ENCODE measurements at places on chromosomes 2 and 18.

GRCh38 chr2:45869165-45869501 is 217.7 kb downstream of the PRKCE start:
- no peak for DNase-seq

GRCh38 chr18:8609659-8610458 is 622 bp downstream of the RAB12 start:
- peak; percentile 61 for DNase-seq

DNA sequence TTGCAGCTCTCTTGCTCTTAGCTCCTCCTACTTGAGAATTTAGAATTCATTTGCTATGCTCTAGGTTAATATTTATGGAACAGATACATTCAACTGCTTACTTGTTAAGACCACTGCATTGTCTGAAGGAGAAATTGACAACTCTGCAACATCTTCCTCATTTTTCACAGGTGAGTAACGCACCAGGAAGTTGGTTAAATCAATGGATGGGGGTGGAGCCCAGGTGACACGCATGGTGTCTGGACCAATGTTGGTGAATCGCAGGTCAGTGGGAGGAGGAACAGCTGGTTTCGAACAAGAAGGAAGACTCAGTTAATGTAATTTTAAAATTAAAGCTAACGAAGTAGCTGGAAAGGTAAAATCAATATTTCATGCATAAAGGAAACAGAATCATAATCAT is 44.3 kb downstream of the FN1 start:
- no peak for DNase-seq

DNA sequence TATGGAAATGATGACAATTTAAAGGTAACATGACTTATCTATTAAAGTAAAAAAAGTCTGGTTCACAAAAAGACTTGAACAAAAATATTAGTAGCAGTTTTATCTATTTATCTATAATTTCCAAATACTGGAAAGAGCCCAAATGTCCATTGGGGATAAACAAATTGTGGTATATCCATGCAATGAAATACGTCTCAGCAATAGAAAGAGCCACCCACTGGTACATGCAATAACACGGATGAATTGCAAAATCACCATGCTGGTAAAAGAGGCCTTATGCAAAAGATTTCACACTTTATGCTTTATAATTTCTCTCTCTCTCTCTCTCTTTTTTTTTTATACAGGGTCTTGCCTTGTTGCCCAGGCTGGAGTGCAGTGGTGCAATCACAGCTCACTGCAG is 91.4 kb upstream of the ASAP2 start:
- no peak for DNase-seq

- DNase-seq = peak; percentile 12
Observed at GRCh38 chr2:47403609-47404193, 745 bp downstream of the MSH2 start.

DNA sequence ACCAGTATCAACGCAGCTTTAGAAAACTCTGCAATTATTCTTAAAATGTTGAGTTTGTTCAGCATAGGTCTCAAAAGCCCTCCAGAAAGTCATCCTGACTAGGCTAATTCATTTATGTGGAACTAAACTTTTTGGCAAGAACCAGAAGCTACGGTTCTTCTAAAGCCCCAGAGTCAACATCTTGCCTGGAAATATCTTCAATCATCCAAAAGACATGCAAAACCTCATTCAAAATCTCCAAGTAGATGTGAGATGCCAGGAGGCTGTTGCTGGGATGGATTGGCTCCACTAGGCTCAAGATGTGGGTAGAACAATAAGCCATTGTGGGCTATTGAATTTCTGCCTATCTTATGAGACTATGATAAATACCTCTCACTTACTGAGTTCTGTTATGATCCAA is 2.1 kb upstream of the SCG2 start:
- no peak for DNase-seq

GRCh38 chr2:85998071-85998991 is 107.4 kb downstream of the POLR1A start:
- DNase-seq = no peak

DNA sequence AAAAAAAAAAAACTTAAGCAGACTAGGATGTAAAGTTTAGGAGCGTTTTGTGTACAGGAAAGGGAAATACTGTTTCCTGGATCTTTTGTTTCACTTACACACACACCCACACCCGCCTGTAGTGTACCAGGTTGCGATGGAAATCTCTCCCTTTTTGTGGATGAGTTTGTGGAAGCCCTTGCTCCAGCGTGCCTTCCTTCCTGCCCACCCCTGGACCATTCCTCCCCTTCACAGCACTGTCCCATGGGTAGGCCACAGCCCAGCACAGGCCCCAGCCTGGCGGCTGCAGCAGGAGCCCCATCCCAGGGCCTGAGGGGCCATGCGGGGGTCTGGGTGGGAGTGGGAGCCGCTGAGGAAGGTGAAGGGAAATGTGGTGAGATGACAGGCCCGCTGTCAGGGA is 15.1 kb downstream of the MALL start:
- DNase-seq = no peak

- DNase-seq = no peak
Observed at GRCh38 chr2:196130039-196130825, 41.1 kb downstream of the STK17B start.

DNA sequence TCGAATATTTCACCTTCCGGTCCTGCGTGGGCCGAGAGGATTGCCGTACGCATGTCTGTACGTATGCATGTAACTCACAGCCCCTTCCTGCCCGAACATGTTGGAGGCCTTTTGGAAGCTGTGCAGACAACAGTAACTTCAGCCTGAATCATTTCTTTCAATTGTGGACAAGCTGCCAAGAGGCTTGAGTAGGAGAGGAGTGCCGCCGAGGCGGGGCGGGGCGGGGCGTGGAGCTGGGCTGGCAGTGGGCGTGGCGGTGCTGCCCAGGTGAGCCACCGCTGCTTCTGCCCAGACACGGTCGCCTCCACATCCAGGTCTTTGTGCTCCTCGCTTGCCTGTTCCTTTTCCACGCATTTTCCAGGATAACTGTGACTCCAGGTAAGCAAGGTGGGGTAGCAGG is at the start of gene SERPINB5:
SERPINB5 (plus strand) TSS at position 291 of the 400 bp plus-strand sequence. CDS start 7,471 bp downstream, outside the sequence.
- DNase-seq = no peak

DNA sequence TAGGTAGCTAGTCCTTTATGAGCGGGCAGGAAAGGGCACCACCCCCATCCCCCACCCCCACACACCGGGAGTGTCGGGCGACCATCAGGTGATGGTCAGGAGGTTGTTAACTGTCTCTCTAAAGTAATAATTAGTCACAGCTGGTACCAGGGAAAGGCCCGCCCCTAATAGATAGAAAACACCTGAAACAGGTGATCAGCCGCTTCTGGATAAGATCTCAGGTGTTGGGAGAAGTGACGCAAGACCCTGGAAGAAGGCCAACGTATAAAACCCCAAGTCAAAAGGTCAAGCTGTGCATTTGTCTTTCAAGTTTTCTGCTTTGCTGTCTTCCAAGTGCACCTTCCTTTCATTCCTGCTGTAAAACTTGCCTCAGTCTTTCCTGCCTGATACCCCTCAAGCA is 59.6 kb upstream of the LINC00305 start:
- no peak for DNase-seq

DNA sequence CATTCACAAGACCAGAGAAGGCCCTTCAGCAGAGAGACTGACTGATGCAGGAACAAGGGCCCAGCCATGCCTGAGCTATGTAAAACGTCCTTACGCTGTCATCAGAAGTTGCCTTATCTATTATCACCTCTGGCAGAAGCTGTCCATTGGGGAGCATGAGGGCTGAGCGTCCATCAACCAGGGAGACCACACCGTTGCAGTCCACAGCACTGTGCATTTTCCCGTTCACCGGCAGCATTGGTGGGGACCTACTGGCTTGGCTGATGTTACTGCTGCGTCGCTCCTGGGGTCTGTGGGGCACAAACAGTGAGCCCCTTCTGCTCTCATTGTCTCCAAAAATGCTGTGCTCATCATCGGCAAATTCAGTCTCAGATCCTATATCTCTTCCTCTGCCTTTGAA is 91.4 kb downstream of the SCN9A start:
- DNase-seq = no peak

GRCh38 chr2:138665937-138666336 is 114.3 kb downstream of the NXPH2 start:
- no peak for DNase-seq

DNA sequence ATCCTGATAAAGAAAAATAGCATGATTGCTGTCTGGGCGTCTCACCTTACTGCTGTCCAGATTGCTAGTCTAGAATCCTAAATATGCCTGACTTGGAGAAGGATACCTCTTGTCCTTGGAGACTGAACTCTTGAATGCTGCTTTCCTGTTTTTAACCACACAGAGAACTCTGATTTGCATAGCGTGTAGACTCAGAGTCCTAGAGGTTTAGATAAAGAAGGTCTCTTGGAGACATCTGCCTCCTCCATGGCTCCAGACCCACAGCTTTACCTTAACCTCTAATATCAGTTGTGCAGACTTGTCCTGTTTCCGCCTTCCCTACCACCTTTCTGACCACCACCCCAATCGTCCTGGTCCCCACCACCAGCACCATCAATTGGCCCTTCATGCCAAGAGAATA is 292.6 kb upstream of the CYRIA start:
- DNase-seq = no peak

GRCh38 chr2:71658771-71659170 is 205.4 kb downstream of the DYSF start:
- no peak for DNase-seq

DNA sequence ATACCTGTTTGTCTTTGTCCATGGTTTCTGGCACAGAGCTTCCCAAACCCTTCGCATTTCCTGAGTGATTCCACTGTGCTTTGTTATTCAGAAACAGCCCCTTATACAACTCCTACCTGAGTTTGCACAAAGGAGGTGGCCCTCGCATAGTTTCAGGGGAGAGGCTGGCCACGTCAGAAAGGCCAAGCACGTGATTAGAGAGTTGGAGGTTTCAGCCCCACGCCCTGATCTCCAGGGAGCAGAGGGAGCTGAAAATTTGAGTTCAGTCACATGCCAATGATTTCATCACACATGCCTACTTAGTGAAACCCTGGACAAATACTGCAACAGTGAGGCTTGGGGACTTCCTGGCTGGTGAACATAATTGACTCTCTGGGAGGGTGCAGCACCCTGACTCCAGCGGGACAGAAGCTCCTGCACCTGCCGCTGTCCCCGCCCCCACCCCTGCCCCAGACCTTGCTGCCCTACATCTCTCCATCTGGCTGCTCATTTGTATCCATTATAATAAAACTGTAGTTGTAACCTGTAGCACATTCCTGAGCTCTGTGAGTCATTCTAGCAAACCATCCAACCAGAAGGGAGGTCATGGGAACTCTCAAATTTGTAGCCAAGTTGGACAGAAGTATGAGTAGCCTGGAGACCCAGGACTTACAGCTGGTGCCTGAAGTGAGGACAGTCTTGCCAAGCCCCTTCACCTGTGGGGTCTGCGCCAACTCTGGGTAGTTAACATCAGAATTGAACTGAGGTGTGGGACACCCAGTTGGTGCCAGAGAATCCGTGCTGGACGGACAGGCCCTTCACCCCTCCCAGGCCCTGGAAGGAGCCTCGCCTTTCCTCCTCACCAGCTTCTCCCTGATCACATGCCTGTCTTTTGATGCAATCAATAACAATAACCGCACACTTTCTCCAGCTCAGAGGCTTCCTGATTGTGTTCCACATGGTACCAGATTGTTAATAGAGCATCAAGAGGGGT is 224.3 kb downstream of the ANAPC1 start:
- peak; percentile 91 for DNase-seq

Measured in suppressor macrophage treated with lipopolysaccharide for 1 hour (primary cell).